Kidney tubule cell (primary cell): ENCODE measurements at places on chromosomes 16 and 17.

DNA sequence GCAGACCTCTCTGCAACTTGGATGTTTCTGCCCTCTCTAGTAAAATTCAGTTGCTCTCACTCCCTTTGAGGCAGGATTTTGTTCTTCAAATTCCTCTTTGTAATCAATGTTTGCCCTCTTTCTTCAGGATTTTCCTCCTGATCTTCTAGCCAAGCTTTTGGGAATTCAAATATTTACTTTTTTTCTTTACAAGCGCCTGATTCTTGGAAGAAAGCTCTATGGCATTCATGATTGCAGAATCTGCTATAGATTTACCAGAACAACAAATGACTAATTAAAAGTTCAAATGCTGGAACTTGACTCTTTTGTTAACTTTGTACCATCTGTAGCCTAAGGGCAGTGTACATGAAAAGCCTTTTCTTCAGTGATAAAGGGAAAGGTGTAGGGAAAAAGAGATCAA lies 63.7 kb upstream of the SHISA6 start:
- no peak for DNase-seq

- DNase-seq: no peak
Observed at GRCh38 chr16:22267764-22268163, 29.4 kb upstream of the POLR3E start.

DNA sequence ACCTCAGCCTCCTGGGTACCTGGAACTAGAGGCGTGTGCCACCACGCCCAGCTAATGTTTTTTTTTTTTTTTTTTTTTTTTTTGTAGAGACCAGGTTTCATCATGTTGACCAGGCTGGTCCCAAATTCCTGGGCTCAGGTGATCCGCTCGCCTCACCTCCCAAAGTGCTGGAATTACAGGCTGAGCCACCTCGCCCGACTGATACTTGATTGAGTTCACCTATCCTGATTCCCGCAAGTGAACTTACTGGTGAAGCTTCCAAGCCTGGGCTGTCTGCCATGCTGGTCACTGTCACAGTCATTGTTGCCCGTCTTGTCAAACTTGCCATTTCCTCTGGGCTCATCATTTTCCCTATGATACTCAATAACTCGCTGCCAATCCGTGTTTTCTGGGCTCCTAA lies 71.1 kb upstream of the MTMR4 start:
- no peak for DNase-seq

DNA sequence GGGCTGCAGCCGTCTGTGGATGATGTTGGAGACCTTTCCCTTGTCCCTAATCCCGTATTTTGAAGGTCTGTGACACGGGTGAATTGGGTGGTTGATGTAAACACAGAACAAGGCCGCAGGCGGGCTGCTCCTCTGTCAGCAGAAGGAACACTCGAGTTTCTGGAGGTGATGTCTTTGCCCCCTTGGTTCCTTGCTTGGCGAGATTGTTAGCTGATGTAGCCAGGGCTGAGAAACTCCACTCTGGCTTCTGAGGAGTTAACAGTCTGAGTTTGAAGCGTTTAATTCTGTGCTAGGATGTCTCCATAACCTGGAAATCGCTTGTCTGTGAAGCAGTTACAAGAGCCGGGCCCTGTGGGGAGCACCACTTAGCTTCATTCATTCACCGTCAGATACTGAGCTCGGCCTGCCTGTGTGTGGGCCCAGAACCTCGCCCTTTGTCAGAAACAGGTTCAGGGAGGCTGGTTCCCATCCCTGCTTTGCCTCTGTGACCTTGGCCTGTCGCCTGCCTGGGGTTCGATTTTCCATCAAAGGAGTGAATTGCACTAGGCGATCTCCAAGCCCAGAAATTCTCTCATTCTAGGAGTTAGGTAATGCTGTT lies 1.3 kb downstream of the MAPK8IP3 start:
- peak; percentile 30 for DNase-seq

GRCh38 chr17:72270273-72270924 lies 149.6 kb downstream of the SOX9 start:
- DNase-seq: peak; percentile 23

- DNase-seq: no peak
Observed at GRCh38 chr16:28534542-28535373, 4.0 kb downstream of the NUPR1 start.

DNA sequence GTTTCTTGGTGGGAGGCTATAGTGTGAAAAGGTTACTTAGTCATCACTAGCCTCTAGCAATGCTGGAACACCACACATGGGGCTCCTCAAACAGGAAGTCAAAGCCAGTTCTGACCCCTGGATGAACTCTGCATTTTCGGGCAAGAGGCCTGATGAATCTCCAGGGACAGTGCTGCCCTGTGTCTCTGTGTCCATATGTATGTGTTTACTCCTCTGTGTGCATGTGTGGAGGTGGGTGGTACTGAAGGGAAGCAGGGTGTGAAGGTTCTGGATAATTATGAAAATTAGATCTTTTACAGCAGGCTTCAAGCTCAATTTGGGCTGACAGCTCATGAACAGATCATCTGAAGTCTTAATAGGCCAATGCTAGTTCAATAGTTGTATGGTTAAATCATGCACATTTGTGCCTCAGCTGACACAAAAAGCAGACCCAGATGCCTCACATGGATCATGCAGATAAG lies 133.6 kb downstream of the SNX11 start:
- peak; percentile 93 for DNase-seq

GRCh38 chr16:30112197-30113030 lies 923 bp downstream of the GDPD3 start:
- DNase-seq: peak; percentile 62

DNA sequence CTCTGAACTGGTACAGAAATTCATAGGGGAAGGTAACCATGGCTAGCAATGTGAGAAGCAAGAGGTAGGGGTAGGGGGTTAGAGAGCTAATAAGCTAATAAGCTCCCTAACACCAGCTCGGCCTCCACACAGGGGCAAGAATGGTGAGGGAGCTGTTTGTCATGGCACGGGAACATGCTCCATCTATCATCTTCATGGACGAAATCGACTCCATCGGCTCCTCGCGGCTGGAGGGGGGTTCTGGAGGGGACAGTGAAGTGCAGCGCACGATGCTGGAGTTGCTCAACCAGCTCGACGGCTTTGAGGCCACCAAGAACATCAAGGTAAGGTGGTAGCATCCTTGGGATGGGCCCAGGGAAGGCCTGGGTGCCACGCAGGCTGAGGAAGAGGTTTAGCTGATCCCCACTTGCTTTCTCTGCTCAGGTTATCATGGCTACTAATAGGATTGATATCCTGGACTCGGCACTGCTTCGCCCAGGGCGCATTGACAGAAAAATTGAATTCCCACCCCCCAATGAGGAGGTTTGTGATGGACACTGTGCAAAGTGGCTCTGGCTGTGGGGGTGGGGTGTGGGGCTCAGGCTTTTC lies 3.5 kb upstream of the FTSJ3 start:
- DNase-seq: no peak

DNA sequence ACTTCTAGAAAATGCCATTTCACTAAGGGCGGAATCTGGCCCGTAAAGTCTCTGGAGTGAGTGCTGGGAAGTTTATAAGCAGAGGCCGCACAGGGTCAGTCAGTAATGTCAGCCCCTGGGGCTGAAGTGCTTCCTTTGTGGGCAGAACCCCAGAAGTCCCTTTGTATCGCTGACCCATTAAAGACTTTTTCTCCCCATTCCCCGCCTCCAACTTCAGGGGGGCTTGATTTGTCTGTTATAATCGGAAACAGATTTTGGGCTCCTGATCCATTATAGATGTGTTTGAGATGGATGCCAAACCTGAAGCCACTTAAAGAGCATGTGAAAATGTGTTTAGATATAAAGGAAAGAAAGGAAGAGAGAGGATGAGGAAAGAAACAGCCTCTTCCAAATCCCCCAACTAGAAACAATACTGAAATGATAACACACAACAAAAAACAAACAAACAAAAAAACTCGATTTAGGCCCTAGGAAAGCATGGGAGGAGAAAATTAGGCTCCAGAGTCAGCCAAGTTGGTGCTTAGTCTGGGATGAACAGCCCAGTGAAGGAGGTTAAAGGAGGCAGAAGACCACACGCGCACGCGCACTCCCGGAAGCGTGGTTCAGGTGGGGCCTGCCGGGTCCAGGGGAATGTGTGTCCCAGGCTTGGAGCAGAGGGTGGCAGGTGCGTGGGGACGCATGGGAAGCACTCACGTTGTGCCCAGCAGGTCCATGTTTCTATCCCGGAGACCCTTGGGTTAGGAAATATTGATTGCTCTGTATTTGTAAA lies 27.1 kb downstream of the MSI2 start:
- DNase-seq: no peak

GRCh38 chr16:31819948-31820347 lies 53.7 kb upstream of the ZNF267 start:
- no peak for DNase-seq

DNA sequence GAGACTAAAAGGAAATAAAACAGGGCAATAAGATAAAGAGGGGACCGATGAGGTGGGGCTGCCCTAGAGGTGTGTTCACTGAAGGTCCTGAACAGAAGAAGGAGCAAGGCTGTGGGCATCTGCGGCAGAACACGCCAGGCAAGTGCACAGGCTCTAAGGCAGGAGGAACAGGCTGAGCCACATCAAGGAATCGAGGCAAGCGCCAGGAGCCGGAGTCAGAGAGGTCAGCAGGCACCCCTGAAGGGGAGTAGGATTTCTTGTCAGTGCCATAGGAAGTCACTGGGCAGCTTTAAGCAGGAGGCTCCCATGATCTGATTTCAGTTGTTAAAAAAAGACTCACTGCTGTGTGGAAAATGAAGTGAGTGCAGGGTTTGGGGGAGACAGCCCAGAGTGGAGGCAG lies 186.5 kb downstream of the KATNIP start:
- DNase-seq: no peak

DNA sequence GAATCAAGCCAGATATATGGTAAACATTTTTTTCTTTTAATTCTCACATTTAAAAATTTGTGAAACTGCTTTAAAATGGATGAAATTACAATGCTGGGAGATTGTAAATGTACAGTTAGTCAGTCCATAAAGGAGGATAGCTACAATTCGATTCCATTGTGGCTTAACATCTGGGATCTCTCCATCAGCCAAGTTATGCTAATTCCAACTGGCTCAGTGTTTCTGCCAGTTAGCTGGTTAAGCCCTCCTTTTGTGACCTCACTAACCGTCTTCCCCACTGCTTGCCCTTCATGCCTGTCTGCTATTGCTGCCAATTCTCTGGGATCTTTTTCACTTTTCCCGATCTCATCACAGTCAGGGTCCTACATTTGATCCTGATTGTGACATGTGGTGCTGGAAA lies 1347.6 kb downstream of the CDH11 start:
- no peak for DNase-seq

GRCh38 chr17:78376161-78376560 lies 2.3 kb upstream of the PGS1 start:
- no peak for DNase-seq
